ENCODE measurements at places on chromosomes 7 and 10. TPM values are rescaled to one million over a fixed set of nuclear protein-coding genes. Genes with fewer than 3 reads are reported as not detected.

GLI3 gene
- not detected for total RNA-seq

LIPF gene
- not detected for total RNA-seq

NXPH1 gene
- not detected for total RNA-seq

NKX1-2 gene
- total RNA-seq: not detected

TMEM225B gene
- total RNA-seq: 0.42 TPM

MYOZ1 gene
- not detected for total RNA-seq

STRIP2 gene
- 6.9 TPM for total RNA-seq

WASHC2C gene
- 20.1 TPM for total RNA-seq

EBLN1 gene
- not detected for total RNA-seq

SH2B2 gene
- 3.6 TPM for total RNA-seq

ABCB4 gene
- total RNA-seq: 0.38 TPM

All from activated naive CD8-positive, alpha-beta T cell treated with anti-CD3 and anti-CD28 coated beads for 36 hours (primary cell).